ENCODE measurements at places on chromosomes 5 and 9.

DNA sequence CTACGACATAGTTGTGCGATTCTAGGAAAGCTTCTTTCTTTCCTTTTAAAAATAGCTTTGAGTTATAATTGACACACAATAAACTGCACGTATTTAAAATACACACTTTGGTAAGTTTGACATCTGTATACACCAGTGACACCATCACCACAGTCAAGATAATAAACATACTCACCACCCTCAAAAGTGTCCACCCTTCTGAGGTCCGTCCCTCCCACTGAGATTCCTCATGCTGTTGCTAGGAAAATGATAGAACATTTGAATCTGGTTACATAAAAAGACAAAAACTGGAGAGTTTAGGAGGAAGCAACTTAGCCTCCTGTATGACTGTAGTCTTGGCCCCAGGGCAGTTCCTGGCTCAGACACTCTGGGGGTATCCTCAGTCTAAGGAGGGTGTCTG is 17.2 kb downstream of the S100Z start:
- DNase-seq = no peak

- DNase-seq = peak; percentile 62
Observed at GRCh38 chr9:89478821-89479668, 18.9 kb downstream of the SEMA4D start.

DNA sequence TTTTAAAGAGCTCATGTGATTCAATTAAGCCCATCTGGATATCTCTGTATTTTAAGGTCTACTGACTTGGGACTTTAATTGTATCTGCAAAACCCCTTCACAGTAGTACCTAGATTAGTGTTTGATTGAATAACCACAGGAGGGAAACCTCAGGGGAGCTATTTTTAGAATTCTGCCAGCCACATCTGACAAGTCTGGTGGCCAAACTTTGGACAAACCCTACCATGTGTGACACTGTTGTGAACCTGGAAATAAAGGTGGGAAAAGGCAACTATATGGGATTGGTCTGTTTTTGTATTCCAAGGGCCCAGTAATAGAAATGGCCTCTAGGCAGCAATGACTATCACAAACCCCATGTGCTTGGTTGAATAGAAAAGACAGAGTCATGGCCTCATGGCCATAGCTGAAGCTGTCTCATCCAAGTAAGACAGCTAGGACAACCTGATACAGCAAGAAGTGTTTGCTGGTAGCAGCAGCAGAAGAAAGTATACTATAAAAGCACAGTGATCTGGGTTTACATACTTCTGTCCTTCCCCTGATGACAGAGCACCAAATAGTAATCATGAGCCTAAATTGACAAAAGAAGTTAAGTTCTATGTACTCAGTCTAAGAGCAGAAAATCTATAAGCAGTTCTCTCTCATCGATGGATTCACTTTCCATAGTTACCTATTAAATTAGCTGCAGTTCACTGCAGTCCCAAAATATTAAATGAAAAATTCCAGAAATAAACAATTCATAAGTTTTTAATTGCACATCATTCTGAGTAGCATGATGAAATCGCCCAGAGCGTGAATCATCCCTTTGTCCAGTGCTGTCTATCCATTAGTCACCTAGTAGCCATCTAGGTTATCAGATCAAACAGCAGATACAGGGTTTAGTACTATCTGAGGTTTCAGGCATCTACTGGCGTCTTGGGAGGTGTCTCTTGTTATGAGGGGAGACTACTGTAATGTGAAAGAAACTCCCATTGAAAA is 189.8 kb downstream of the ARHGAP26 start:
- no peak for DNase-seq

DNA sequence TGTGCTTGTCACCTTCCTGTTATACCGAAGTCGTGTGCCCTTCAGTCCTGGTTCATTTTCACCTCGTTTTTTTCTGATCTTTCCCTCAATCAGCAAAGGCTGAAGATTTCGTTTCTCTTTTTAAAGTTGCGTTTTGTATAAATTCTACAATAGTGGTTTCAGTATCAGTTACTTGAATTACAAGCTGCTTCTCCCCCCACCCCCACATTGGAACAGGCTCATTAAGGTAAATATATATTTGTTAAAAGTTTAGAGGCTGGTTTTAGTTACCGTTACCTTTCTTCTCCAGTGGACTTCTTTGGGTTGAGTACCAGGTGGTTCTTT is 881 bp downstream of the SUB1 start:
- DNase-seq = no peak

- no peak for DNase-seq
Observed at GRCh38 chr5:149049371-149049781, 13.5 kb downstream of the SH3TC2 start.

DNA sequence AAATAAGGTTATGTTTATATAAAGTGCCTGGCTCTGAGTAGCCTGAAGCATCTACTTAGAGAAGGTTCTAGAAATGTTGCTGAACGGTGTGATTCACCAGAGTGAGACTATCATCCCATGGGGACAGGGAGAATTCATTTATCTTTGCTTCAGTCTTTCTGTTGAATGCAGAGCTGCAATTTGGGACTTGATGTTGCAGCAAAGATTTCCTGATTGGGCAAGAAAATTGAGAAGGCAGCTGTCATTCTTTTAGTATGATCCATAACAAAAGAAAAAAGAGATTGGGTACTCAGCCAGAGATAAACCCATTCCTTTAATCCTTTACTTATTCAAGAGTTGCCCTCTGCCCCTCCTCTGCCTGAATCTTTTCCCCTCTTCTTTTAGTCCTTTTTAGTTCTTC is 456.3 kb upstream of the WWC1 start:
- DNase-seq = no peak

GRCh38 chr9:95848764-95849163 is 26.7 kb upstream of the ERCC6L2 start:
- no peak for DNase-seq

DNA sequence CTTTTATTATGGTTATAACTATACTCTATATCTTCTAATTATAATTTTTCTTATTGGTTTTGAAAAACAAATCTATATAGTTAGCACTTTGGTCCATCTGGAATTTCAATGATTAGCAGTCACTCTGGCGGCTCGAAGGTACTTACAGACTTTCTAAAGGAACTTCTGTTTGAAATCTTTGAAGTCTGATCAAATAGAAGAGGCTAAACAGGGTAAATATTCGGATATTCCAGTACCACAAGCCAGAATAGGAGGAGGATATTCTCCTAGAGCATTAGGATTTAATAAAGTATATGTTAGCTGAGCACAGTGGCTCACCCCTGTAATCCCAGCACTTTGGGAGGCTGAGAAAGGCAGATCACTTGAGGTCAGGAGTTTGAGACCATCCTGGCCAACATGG is 38.7 kb upstream of the HSD17B3 start:
- DNase-seq = no peak

GRCh38 chr9:129381481-129381957 is 203.5 kb upstream of the IER5L start:
- no peak for DNase-seq

GRCh38 chr5:14142202-14142826 is 828 bp upstream of the TRIO start:
- no peak for DNase-seq

DNA sequence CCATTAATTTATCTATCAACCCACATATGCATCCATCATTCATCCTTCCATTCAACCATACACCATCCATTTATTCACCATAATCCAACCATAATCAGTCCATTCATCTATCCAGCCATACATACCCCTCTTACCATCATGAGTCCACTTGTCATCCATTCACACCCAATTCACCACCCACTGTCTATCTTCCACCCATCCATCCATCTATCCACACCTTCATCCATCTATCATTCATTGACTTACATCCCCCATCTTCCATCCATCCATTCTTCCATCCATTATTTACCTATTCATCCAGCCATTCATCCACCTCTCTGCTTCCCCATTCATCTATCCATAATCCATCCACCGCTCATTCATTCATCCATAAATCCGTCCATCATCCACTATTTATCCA is 17.8 kb downstream of the PAEP start:
- no peak for DNase-seq

- no peak for DNase-seq
Observed at GRCh38 chr5:106522296-106522695, 1148.4 kb downstream of the EFNA5 start.
